ENCODE measurements at places on chromosomes 13 and 19.

DNA sequence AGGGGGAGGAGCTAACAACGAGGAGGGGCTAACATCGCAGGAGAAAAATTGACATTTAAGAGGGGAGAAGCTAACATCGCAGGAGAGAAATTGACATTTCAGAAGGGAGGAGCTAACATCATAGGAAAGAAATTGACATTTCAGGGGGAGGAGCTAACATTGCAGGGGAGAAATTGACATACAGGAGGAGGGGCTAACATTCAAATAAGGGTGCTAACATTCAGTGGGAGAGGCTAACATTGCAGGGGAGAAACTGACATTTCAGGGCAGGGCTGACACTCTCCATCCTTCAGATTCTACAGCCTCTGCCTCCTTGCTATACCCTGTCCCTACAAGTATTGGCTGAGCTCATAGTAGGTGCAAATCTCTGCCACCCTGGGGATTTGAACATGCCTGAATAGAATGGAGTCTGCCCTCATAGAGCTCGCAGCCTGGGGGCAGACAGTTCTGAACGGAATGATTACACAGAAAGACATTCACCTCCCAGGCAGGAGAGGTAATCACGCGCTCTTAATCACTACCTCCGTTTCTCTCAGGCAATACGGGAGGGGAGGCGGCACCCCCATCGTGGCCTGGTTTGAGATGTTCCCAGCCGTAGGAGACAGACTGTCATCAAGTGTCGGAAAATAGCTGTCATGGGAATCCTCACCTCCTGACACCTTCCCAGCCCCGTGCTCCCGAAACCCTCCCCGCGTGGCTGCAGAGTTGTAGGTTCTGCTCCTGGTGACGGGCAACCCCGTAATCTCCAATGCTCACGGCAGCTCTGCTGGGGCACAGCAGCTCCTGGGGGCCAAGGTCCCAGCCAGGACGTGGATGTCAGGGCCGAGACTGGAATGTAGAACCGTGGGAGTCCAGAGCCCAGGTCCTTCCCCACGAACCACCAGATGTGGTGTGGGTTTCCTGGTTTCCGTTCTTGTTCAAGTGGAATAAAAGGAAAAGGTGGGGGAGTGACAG, 9.5 kb downstream of the GPR32 start:
- peaks cover 54% of the 10 kb centered on the region for H3K27me3 ChIP-seq
- H3K36me3 ChIP-seq: no peaks in the 10 kb centered on the region
- no peak overlapping the region for H3K27ac ChIP-seq
- H3K4me1 ChIP-seq: peaks cover 6% of the 10 kb centered on the region
- H3K4me3 ChIP-seq: no peak overlapping the region

- no peak overlapping the region for H3K4me3 ChIP-seq
- DNase-seq: no peak
- H3K27ac ChIP-seq: no peak overlapping the region
- H3K4me1 ChIP-seq: no peaks in the 10 kb centered on the region
These were observed 14.3 kb downstream of the IGSF23 start for GRCh38 chr19:44627631-44628030.

- no peak overlapping the region for H3K27ac ChIP-seq
- H3K4me1 ChIP-seq: no peaks in the 10 kb centered on the region
- peaks cover 8% of the 10 kb centered on the region for H3K27me3 ChIP-seq
- no peak for DNase-seq
- H3K36me3 ChIP-seq: no peaks in the 10 kb centered on the region
These were observed 120.9 kb downstream of the NUFIP1 start for GRCh38 chr13:44868397-44868796.

- H3K27ac ChIP-seq: no peak overlapping the region
- no peak for DNase-seq
- no peak overlapping the region for H3K4me3 ChIP-seq
- H3K27me3 ChIP-seq: no peaks in the 10 kb centered on the region
- H3K4me1 ChIP-seq: peaks cover 5% of the 10 kb centered on the region
These were observed 22.0 kb downstream of the SIN3B start for GRCh38 chr19:16851031-16851712.

GRCh38 chr19:45640849-45641273, 1.7 kb upstream of the EML2 start:
- peaks cover 14% of the 10 kb centered on the region for H3K36me3 ChIP-seq
- H3K4me1 ChIP-seq: peaks cover 44% of the 10 kb centered on the region
- H3K27ac ChIP-seq: peak overlapping the region; percentile 97
- DNase-seq: peak; percentile 39
- H3K4me3 ChIP-seq: peak overlapping the region; percentile 86

DNA sequence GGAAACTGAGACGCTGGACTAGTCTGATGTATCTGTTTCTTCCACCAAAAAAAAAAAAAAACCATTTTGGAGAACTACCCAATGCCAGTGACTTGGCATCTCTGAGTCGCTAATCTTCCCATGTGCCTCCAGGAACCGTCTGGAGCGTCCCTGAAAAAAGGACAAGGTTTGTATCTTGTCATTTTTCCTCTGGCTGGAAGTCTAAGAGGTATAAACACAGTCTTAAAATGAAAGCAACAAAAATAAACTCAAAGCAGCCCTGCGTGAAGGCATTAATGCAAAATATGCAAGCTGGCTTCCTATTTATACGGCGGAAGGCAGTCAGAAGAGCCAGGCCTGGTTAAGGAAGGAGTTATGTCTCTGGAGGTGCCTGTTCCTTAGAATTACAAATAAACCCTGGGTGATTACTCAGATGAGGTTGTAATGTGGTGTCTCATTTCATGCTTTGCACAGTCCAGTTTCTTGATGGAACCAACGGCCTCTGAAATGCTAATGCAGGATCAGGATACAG, 20.3 kb downstream of the ACTN4 start:
- no peak for DNase-seq
- peaks cover 81% of the 10 kb centered on the region for H3K4me1 ChIP-seq
- peak overlapping the region; percentile 70 for H3K4me3 ChIP-seq
- H3K27me3 ChIP-seq: no peaks in the 10 kb centered on the region

DNA sequence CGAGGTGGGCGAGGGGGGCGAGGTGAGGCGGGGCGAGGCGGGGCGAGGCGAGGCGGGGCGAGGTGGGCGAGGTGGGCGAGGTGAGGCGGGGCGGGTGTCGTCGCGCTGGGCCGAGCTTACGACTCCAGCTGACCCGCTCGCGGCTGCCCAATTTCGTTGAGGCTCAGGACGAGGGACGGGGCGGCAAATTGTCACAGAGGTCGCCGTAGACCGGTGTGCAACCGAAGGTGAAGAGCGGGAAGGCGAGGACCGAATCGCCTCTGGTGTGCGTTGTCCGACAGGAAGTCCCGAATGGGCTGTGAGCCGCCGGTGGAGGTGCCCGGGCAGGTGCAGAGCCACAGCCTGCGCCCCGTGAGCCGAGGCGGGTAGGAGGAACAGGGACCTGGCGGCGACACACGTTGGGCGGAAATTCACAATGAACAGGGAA, at the start of gene LACC1:
LACC1 (plus strand) TSS at position 150 of the 427 bp plus-strand sequence. CDS start 1,082 bp downstream, outside the sequence.
- peaks cover 30% of the 10 kb centered on the region for H3K4me1 ChIP-seq
- no peak for DNase-seq
- H3K4me3 ChIP-seq: peak within 1 kb of the TSS; percentile 93

GRCh38 chr19:54430306-54431254, 15.3 kb downstream of the TTYH1 start:
- peak overlapping the region; percentile 58 for H3K4me3 ChIP-seq
- H3K36me3 ChIP-seq: no peaks in the 10 kb centered on the region
- H3K27ac ChIP-seq: no peak overlapping the region
- peaks cover 20% of the 10 kb centered on the region for H3K4me1 ChIP-seq
- H3K27me3 ChIP-seq: peaks cover 23% of the 10 kb centered on the region

- no peak overlapping the region for H3K4me3 ChIP-seq
- H3K27ac ChIP-seq: no peak overlapping the region
- H3K4me1 ChIP-seq: peaks cover 15% of the 10 kb centered on the region
- DNase-seq: no peak
- peaks cover 6% of the 10 kb centered on the region for H3K27me3 ChIP-seq
- peaks cover 32% of the 10 kb centered on the region for H3K36me3 ChIP-seq
These were observed 1.3 kb upstream of the DUS3L start for GRCh38 chr19:5792224-5792623.

DNA sequence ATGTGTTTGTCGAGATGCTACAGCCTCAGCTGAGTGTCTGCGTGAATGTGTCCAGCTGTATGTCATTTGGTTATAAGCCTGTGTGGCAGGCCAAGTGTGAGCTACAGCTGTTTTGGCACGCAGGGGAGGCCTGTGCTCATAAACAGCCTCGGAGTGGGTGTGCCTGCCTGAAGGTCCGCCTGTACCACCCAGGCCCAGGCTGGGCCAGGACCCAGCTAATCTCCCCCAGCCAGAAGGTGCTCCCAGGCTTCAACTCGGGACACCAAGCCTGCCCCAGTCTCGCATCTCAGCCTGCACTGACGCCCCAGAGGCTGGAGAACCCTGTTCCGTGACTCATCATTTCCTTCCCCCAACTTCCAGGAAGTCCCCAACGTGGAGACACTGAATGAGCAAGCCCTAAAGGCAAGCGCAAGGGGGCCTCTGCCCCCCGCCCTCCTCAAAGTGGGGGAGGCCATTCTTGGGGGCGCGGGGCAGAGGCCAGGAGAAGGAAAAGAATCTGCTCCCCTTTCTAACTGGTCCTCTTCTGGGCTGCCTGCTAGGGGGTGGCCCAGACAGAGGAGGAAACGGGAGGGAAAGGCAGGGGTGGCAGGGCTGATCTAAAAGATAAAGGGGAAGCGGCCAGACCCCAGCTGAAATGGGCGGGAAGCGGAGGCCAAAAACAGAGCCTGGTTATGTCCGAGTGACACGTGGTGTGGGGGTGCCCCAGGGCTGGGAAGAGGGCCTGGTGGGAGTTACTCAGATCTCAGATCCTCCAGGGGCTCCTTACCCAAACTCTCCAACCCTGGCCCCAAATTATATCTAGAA, 2.0 kb downstream of the SLC1A5 start:
- peak overlapping the region; percentile 95 for H3K4me3 ChIP-seq
- peak; percentile 66 for DNase-seq
- peaks cover 46% of the 10 kb centered on the region for H3K4me1 ChIP-seq

GRCh38 chr13:112583592-112584277, 4.2 kb downstream of the TUBGCP3 start:
- peak overlapping the region; percentile 59 for H3K4me3 ChIP-seq
- no peaks in the 10 kb centered on the region for H3K27me3 ChIP-seq
- peak; percentile 27 for DNase-seq
- peaks cover 9% of the 10 kb centered on the region for H3K36me3 ChIP-seq
- peak overlapping the region; percentile 80 for H3K27ac ChIP-seq

GRCh38 chr13:44726214-44726613, 150.1 kb upstream of the TSC22D1 start:
- DNase-seq: no peak
- no peaks in the 10 kb centered on the region for H3K4me1 ChIP-seq
- no peaks in the 10 kb centered on the region for H3K36me3 ChIP-seq
- no peak overlapping the region for H3K4me3 ChIP-seq
- no peak overlapping the region for H3K27ac ChIP-seq

GRCh38 chr13:109900320-109900719, 113.9 kb upstream of the IRS2 start:
- no peaks in the 10 kb centered on the region for H3K4me1 ChIP-seq
- H3K27me3 ChIP-seq: no peaks in the 10 kb centered on the region
- no peaks in the 10 kb centered on the region for H3K36me3 ChIP-seq
- no peak overlapping the region for H3K4me3 ChIP-seq
- no peak for DNase-seq

- no peaks in the 10 kb centered on the region for H3K36me3 ChIP-seq
- H3K27ac ChIP-seq: no peak overlapping the region
- H3K27me3 ChIP-seq: peaks cover 10% of the 10 kb centered on the region
- H3K4me3 ChIP-seq: no peak overlapping the region
- peaks cover 4% of the 10 kb centered on the region for H3K4me1 ChIP-seq
These were observed 50.8 kb upstream of the FLT1 start for GRCh38 chr13:28545583-28546333.

GRCh38 chr13:44107357-44108121, 227.8 kb downstream of the LACC1 start:
- H3K27ac ChIP-seq: no peak overlapping the region
- no peak overlapping the region for H3K4me3 ChIP-seq
- no peaks in the 10 kb centered on the region for H3K4me1 ChIP-seq

- DNase-seq: no peak
- H3K36me3 ChIP-seq: no peaks in the 10 kb centered on the region
- H3K4me1 ChIP-seq: no peaks in the 10 kb centered on the region
- H3K4me3 ChIP-seq: no peak overlapping the region
These were observed 91.6 kb downstream of the TEX29 start for GRCh38 chr13:111411919-111412650.

Data from activated B cell treated with CpG ODN at 0.5 μM for 24 hours (primary cell).